ENCODE measurements at places on chromosomes 5 and 9. TPM values are rescaled to one million over a fixed set of nuclear protein-coding genes. Genes with fewer than 3 reads are reported as not detected.

DNA sequence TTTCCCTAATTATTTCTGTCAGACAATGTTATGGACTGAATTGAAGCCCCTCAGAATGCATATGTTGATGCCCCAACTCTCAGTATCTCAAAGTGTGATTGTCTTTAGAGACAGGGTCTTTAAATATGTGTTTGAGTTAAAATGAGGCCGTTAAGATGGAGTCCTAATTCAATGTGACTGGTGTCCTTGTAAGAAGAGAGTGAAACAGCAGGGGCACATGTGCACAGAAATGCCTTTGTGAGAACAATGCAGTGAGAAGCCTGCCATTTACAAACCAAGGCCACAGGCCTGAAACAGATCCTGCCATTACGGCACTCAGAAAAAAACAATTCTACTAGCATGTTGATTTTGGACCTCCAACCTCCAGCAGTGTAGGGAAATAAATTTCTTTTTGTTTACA is 483.0 kb upstream of the DMAC1 start:
- DNase-seq, result no peak

DNA sequence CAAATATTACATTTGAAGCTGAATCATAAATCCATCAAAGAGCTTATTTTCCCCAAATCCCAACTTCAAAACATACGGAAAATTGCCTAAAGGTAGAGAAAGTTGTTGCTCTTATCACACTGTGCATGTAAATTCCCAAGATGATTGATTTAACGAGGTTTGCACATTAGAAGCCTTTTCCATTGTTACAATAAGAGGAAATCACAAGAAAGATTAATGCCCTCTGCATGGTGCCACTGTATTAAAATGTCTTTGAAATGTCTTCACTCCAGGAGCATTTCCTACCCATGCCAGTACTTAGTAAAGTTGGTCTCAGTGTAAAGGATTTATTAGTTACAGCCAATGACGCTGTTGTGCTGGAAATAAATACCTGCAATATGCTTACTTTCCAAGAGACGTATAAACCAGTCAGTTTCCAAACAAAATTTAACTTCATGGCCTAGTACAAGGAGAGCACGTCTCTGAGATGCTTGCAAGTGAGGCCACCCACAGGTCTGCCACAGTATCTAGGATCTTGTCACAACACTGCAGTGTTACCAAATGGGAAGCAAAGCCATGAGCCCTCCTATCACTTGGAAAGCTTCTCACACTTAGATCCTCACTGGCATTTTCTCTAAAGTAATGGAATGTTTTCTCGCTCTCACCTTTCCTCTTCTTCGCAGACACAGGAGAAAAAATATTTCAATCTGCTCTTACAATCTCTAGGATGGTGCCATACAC is 112.4 kb downstream of the CETN3 start:
- no peak for DNase-seq

DNA sequence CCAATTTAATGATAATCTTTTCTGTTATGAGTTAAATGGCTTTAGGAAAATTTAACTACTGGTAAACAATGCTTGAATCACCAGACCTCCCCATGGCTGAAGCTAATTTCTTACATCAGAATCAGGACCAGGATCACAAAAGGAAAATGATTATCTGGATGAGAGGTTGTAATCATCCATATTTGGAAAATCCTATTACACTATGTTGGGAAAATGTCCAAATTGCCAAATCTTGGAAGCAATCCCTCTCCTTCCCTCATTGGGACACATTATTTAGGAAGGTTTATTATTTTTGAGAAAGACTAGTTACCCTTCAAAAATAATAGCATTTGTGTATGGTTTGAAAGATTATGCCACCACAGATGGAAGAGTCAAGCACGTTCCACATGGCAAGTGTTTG is 130.7 kb upstream of the MINAR2 start:
- DNase-seq, result no peak

DNA sequence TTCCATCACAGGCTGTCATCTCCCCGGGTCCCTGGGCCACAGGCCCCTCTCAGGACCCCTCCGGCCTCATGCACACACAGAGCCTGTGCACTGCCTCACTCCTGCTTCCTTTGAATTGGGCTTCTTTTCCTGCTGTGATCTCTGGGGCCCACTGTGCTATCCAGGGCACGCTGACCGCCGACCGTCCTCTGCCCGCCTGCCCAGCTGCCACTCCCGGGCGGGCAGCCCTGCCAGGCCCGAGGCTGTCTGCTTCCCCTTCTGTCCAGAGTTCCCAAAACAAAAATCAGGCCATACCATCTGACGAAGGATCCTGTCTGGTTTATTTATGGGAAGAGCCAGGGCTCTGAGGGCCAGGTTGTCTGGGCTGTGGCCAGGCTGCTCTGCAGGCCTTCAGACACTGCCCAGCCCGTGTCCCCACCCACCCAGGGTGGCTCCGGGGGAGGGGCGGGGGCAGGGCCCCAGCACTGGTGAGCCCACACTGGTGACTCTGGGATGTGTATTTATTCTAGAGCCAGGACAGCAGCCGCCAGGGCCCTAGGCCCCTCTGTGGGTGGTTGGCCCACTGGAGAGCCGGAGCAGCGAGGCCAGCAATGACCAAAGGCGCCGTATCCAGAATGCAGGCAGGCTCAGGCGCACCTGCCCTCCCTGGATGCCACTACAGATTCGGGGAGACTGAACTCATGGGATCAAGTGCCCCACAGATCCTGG is 57.0 kb downstream of the ADAMTS2 start:
- DNase-seq, result no peak

ALDOB gene
- not detected for total RNA-seq

NOL8 gene
- total RNA-seq, result 60.6 TPM

ADAMTS2 gene
- total RNA-seq, result not detected

Data from SJCRH30 (cell line).